Stimulated activated CD4-positive, alpha-beta T cell treated with anti-CD3 and anti-CD28 coated beads, TNF-alpha, amount 100 ng/mL, for 24 hours (primary cell): ENCODE measurements at places on chromosomes 7 and 10.

DNA sequence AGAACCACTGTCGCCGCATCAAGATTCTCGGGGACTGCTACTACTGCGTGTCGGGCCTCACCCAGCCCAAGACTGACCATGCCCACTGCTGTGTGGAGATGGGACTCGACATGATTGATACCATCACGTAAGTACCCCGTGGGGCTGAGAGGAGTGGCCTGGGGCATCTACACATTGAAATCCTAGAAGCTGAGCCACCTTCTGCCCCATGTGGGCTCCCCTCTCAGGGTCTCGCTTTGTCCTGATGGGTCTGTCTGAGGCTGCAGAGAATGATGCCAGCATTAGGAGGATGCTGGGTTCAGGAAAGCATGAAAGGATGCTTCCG lies 74.5 kb downstream of the ADCY1 start:
- no peak for DNase-seq

- DNase-seq: no peak
These were observed 37.0 kb downstream of the CCSER2 start for GRCh38 chr10:84365335-84365881.

GRCh38 chr10:63206997-63207811 lies 74.1 kb downstream of the NRBF2 start:
- DNase-seq: no peak

DNA sequence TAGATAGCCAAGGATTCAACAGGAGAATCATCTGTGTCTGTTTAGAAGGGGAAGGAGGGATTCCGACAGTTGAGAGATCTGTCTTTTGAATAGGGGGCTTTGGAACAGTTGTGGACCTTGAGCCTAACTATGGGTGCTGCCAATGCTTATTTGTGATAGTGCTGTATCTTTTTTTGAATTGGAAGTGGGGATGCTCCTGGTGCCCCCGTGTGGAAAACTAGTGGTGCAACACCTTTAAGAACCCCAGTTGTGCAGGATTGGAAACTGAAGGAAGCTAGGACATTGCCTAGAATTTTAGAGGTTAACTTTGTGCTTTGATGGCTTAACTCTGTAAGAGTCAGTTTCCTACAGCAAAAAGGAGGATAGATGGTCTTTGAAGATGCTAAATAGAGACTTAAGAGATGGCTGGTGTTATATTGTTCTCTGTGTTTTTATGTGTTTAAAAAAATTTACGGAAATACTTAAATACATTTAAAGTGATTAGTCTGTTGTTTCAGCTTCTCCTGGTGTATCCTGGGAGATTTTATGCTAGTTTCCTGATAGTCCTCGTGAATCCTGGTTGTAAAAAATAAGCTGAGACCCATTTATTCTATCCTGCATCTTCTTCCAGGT lies 69.3 kb downstream of the AP3M1 start:
- DNase-seq: peak; percentile 10

DNA sequence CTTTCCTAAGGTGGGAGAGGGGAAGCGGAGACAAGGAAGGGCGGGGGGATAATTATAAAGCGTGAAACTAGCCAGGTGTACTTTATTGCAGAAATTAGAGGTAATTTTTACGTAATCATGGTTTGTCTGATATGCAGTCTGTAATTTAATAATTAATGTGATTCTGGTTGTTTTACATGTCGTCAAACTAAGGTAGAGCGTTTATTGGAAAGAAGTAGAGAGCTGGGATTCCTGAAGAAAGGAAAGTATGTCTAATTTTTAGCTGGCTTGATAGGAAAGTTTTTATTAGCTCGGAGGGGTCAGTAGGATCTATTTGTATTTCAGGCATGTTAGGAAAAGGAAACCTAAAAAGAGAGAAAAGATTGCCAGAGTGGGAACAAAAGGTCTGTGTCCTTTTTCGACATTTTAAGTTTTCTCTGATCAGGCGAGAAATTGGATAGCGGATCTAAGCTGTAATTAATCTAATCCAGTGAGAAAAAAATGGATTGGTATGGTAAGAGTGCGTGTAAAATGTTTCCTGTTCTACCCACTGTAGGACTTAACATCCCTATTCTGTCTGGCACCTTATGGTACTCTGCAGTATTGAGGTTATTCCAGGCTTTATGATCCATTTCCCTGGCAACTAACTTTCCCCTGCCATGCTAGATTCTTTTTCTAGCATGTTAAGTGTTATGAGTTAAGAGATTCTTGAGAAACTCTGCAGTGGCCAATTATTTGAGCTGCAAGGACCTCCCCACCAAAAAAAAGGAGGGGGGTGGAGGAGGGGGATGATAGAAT lies 1.4 kb downstream of the CELF2 start:
- no peak for DNase-seq

DNA sequence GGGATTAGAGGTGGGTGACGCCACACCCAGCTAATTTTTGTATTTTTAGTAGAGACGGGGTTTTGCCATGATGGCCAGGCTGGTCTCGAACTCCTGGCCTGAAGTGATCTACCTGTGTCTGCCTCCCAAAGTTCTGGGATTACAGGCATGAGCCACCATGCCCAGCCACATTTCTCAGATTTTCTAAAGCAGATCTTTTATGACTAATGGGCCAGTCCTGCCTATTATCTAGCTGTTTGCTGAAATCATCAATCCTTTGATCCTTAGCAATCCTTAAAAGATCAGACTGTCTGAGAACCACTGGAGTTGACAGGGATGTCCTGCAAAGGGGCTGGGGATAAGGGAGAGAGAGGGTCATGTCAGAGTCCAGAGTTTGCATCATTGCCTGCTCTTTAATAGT lies 21.2 kb upstream of the ABCA13 start:
- no peak for DNase-seq

DNA sequence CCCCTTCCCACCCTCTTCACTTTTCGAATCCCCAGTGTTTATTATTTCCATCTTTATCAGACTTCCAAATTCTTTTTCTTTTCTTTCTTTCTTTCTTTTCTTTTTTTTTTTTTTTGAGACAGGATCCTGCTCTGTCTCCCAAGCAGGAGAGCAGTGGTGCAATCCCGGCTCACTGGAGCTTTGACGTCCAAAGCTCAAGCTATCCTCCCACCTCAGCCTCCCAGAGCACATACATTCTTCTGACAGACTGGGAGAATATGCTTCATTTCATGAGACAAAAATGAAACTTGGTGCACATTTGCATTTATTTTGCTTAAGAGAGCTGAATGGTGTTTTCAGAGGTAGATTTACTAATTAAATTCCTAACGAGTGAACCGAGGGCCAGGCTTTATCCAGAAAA lies 80.1 kb upstream of the FZD8 start:
- no peak for DNase-seq

GRCh38 chr7:104552102-104552501 lies 223.7 kb downstream of the LHFPL3 start:
- no peak for DNase-seq

- DNase-seq: no peak
These were observed 68.7 kb upstream of the SEC61G start for GRCh38 chr7:54827734-54828133.

DNA sequence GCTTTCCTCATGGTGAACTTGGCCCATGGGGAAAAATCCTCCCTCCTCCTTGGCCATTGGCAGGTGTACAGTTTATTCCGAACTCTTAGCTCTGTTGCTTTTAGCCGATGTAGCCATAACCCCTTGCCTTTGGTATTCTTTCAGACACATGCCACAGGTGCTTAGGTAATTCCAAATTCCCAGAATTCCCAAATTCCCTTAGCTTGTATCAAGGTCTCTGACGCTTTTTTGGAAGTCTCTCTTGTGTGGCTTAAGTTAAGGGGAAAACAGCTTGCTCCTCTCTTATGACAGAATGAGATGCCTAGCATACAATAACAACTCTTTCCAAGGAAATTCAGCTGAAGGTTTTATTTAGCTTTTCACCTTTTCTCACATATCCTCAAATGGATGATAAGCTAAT lies 68.0 kb downstream of the SUGCT start:
- no peak for DNase-seq

DNA sequence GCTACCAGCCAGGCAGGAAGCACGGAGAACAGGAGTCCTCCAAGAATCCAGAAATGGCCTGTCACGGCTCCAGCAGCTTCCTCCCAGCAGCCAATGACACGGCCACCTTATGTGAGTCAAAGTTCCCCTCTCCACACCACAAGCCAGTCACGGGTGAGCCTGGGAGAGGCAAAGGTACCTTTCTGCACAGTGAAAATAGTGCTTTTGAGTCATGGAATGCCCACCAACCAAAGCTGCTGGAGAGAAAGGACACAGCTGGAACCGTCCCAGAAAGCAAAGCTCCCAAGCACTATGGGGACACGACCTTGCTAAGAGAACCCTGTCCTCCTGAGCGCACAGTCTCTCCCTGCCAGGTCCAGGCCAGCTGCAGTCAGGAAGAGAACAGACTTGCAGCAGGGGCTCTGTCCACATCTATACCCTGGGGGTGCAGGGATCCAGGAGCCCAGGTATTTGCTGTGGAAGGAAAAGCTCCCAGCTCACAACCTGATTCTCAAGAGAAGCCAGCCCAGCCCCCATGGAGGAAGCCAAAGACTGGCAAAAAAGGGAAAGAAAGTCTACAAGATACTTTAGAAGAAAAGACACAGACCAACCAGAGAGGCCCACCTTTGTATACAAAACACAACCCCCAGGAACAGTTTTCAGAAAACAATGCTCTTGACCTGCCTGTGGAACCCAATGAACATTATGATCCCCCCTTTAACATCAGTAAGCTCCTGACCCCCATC lies 24.4 kb downstream of the C10orf71 start:
- no peak for DNase-seq
